H9 (cell line): ENCODE measurements at places on chromosomes 3 and 15. TPM values are rescaled to one million over a fixed set of nuclear protein-coding genes. Genes with fewer than 3 reads are reported as not detected.
A peak's percentile ranks its signal among the peaks of the same experiment; 100 is the strongest.

CMTM8 gene
- total RNA-seq, result 4.0 TPM in 2 replicates

CCK gene
- total RNA-seq, result 0.37 and 0.42 TPM in 2 replicates

TEX55 gene
- total RNA-seq, result not detected in 2 replicates

KCNMB3 gene
- 1.6 and 1.9 TPM in 2 replicates for total RNA-seq

TEX264 gene
- total RNA-seq, result 15.0 and 17.3 TPM in 2 replicates

METTL6 gene
- 24.1 and 25.6 TPM in 2 replicates for total RNA-seq

SEMA5B gene
- 8.3 and 9.4 TPM in 2 replicates for total RNA-seq

DNA sequence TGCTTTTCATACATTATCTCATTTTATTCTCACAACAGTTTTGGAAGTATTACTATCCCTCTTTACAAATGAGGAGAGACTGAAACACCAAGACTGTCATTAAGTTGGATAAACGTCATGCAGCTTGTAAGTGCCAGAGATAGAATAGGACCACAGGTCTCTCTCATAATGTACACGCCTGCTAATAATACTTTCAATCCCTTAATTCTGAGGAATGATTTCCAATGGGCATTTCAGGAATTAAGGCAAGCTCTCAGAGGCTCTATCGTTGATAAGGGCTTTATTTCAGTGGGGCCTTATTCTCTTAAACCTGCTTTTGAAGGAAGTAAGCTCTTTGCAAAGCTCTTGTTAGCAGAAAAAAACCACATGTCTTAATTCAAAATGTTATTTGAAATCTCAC, 229.1 kb downstream of the NFKBIZ start:
- no peak overlapping the region for H3K4me3 ChIP-seq
- peaks cover 4% of the 10 kb centered on the region; the same call in 1 of the 2 replicates for H3K4me1 ChIP-seq
- H3K27me3 ChIP-seq, result no peaks in the 10 kb centered on the region
- H3K27ac ChIP-seq, result no peak overlapping the region

DNA sequence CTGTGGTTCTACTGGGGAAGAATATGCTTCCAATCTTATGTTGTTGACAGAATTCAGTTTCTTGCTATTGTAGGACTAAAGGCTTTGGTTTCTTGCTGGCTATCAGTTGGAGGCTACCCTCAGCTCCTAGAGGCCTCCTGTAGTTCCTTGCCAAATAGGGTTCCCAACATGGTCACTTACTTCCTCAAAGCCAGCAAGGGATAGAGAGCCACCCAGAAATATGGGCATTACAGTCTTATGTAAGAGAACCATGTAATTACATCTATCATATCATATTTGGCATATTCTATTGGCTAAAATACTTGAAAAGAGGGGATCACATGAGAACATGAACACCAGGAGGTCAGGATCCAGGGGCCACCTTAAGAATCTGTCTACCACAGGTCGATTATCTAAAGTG, 6.2 kb upstream of the COX17 start:
- H3K27me3 ChIP-seq, result no peaks in the 10 kb centered on the region
- H3K36me3 ChIP-seq, result peaks cover 10% of the 10 kb centered on the region
- no peak for DNase-seq
- H3K27ac ChIP-seq, result no peak overlapping the region
- H3K4me1 ChIP-seq, result no peaks in the 10 kb centered on the region

- no peaks in the 10 kb centered on the region for H3K4me1 ChIP-seq
- H3K27ac ChIP-seq, result no peak overlapping the region
- DNase-seq, result no peak
- H3K36me3 ChIP-seq, result peaks cover 4% of the 10 kb centered on the region; the same call in 1 of the 2 replicates
- H3K27me3 ChIP-seq, result no peaks in the 10 kb centered on the region
- H3K4me3 ChIP-seq, result no peak overlapping the region
Measured at GRCh38 chr3:106231086-106231485, 362.3 kb upstream of the CBLB start.

DNA sequence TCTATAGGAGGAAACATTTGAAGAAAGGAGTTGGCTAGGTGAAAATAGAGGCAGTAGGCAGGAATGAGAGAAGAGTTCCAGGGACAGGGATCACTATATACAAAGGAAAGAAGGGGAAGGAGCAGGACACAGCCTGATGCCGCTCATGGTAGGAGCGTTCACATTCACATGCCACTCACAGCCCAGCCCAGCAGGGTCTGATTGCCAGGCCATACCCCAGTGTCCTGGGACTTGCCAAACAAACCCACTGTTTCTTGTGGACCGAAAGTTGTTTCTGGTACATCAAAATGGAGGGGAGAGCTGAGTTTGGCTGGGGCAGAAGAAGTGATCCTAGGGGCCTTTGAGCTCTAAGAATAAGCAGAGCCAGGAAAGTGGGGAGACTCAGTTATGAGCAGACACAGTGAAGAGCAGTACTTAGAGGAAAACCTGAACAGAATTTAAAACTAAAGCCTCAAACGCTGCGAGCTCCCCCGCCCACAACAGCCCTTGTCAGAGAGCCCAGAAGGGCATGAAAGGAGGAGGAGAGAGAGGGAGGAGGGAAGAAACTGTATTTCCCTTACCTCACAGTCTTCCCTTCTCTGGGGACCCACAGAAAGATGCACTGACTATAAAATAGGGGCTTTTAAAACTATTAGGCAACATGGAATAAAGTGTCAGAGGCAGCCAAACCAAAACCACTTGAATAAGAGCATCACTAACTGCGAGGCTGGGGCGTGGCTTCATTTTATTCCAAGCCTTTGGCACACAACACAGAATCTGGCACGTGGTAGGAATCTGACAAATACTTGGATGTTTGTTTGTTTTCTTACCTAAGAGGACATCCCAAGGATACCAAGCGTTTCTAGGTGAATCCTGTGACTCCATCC, 129.0 kb downstream of the RPL22L1 start:
- H3K27ac ChIP-seq, result no peak overlapping the region
- H3K4me1 ChIP-seq, result no peaks in the 10 kb centered on the region
- H3K27me3 ChIP-seq, result no peaks in the 10 kb centered on the region; the same call in 1 of the 2 replicates
- H3K4me3 ChIP-seq, result no peak overlapping the region
- DNase-seq, result no peak
- H3K36me3 ChIP-seq, result no peaks in the 10 kb centered on the region

DNA sequence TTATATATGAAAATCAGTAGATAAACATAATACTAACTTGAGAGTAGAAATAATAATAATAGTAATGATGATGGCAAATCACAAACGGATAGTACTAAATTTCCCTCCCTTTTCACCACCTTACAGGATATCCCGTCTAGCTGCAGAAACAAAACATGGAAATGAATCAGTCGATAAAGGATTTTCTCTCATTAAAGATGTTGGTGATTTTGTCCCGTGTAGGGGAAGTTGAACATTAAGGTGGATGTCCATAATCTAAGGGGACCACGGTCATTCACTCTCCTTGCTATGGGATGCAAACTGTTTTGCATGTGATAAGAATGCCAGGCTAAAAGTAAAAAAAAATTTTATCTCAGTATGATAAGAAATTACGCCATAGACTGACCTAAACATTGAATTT, 1027.7 kb upstream of the NR2F2 start:
- H3K4me1 ChIP-seq, result no peaks in the 10 kb centered on the region
- H3K36me3 ChIP-seq, result no peaks in the 10 kb centered on the region
- H3K4me3 ChIP-seq, result no peak overlapping the region
- H3K27me3 ChIP-seq, result no peaks in the 10 kb centered on the region

- no peak overlapping the region for H3K27ac ChIP-seq
- no peak overlapping the region for H3K4me3 ChIP-seq
Measured at GRCh38 chr3:193499136-193499770, 55.4 kb downstream of the ATP13A4 start.

- no peak overlapping the region for H3K4me3 ChIP-seq
- no peak for DNase-seq
- H3K36me3 ChIP-seq, result no peaks in the 10 kb centered on the region
- H3K4me1 ChIP-seq, result no peaks in the 10 kb centered on the region; the same call in 1 of the 2 replicates
Measured at GRCh38 chr15:101526890-101527289, 37.4 kb upstream of the PCSK6 start.

- DNase-seq, result peak; percentile 51
- no peaks in the 10 kb centered on the region for H3K27me3 ChIP-seq
- H3K36me3 ChIP-seq, result no peaks in the 10 kb centered on the region; the same call in 1 of the 3 replicates
Measured at GRCh38 chr15:80152896-80153876, at the start of gene FAH. TSS of gene FAH (plus strand) at chr15:80152999. CDS start at chr15:80153055, 56 bp downstream.

- no peaks in the 10 kb centered on the region for H3K27me3 ChIP-seq
- H3K4me3 ChIP-seq, result no peak overlapping the region
- H3K27ac ChIP-seq, result no peak overlapping the region
- no peaks in the 10 kb centered on the region for H3K4me1 ChIP-seq
Measured at GRCh38 chr3:165783383-165783782, 53.8 kb downstream of the BCHE start.

DNA sequence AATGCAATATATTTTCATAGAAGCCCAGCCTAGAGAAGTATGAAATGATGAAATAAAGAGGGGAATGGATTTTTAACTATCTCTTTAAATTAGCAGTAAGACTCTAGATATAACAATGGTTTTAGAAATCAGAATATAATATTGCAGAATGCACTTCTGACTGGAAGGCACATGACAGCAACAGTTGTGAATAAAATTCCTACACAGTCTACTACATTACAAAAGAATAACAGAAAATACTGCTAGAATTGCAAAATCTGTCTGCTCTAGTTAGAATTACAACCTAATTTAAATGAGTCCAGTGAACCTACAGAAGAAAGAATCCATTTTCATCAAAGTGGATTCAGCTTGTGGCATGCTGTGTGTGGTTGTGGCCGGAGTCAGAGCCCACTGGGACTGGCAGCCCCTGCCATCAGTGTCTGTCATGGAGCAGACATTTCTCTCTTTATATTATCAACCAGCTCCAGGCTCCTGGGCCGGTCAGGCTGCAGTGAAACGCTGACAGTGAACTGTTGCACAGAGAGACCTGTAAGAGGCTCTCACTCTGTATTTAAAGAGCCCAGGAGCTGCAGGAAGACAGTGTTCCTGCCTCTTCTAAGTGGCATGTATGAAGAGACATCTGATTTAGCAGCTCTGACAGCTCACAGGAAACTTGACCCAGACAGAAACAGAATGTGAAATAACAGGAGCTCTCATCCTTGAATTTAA, 1523.8 kb upstream of the CADM2 start:
- H3K4me3 ChIP-seq, result no peak overlapping the region
- no peaks in the 10 kb centered on the region for H3K4me1 ChIP-seq
- no peak for DNase-seq
- H3K36me3 ChIP-seq, result no peaks in the 10 kb centered on the region
- H3K27ac ChIP-seq, result no peak overlapping the region
- H3K27me3 ChIP-seq, result no peaks in the 10 kb centered on the region

- no peaks in the 10 kb centered on the region for H3K27me3 ChIP-seq
- no peaks in the 10 kb centered on the region for H3K4me1 ChIP-seq
- H3K36me3 ChIP-seq, result no peaks in the 10 kb centered on the region
- no peak overlapping the region for H3K27ac ChIP-seq
- DNase-seq, result no peak
Measured at GRCh38 chr3:148937467-148938255, 53.7 kb upstream of the GYG1 start.
